ENCODE measurements at places on chromosomes 3 and 15. TPM values are rescaled to one million over a fixed set of nuclear protein-coding genes. Genes with fewer than 3 reads are reported as not detected.

DNA sequence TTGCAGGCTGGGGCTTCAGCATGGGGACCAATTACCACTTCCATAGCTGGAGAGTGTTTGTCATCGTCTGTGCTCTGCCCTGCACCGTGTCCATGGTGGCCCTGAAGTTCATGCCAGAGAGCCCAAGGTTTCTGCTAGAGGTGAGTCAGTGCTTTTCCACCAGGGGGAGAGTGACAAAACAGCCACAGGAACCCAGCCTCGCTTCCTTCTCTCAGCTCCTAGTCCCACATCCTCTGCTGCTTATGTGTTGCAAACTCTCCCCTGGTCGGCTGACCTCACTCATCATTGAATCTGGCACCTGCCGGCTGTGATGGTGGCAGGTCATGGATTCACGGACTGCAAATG is 158.3 kb downstream of the SV2B start:
- peak; percentile 42 for DNase-seq
- H3K4me1 ChIP-seq: peaks cover 10% of the 10 kb centered on the region
- H3K4me3 ChIP-seq: no peak overlapping the region
- peaks cover 15% of the 10 kb centered on the region for H3K27me3 ChIP-seq
- H3K36me3 ChIP-seq: no peaks in the 10 kb centered on the region

The SLC7A14 gene
- not detected for total RNA-seq

- no peaks in the 10 kb centered on the region for H3K36me3 ChIP-seq
- peak overlapping the region; percentile 80 for H3K27ac ChIP-seq
- peaks cover 26% of the 10 kb centered on the region for H3K27me3 ChIP-seq
- H3K4me1 ChIP-seq: peaks cover 13% of the 10 kb centered on the region
Measured at GRCh38 chr15:82680200-82681102, 29.2 kb downstream of the AP3B2 start.

DNA sequence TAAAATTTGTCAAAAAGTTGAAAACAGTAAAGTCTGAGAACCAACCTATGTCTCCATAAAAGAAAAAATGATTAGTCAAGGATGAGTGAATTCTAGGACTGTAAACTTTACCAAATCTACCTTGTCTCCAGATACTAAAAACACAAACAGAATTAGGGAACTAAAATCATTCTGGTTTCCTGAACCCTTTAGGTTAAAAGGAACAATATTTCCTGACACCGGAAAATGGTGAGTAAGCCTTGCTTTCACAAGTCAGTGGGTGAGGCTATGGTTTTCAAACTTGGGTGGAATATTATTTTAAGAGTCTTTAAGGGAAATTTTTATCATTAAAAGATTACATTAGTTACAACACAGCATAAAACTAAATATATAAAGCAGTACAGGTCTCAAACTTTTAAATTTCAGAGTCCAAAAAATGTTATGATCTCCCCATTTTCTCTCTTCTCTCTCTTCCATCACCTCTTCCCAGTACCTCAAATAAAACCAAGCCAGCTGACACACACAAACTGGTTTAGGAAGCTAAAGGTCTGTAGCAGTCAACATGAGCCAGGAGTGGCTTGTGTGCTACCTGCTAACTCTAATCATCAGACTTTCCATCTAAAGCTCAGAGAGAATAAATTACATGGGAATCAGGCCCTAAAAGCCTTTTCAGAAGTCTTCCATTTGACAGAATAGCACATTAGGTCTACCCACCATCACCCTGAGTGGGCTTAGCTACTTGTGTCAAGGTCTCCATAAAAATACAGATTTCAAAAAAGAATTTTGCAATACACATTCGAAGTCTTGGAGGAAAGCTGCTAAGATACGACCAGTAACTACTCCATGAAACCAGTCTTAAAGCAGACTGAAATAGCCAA is 2.2 kb downstream of the SLC12A6 start:
- no peaks in the 10 kb centered on the region for H3K27me3 ChIP-seq
- DNase-seq: no peak
- peaks cover 64% of the 10 kb centered on the region for H3K4me1 ChIP-seq

DNA sequence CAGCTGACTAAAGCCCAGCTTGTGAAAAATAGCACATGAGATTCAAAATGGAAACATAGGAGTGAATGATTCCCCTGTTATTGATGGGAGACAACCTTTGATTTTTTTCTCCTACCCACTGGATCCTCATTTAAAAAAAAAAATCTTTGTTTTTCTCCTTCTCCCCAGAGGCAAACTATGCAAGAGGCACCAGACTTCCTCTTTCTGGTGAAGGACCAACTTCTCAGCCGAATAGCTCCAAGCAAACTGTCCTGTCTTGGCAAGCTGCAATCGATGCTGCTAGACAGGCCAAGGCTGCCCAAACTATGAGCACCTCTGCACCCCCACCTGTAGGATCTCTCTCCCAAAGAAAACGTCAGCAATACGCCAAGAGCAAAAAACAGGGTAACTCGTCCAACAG is 2.6 kb downstream of the CACNA1D start:
- H3K27me3 ChIP-seq: peaks cover 61% of the 10 kb centered on the region
- no peak overlapping the region for H3K27ac ChIP-seq
- peaks cover 2% of the 10 kb centered on the region for H3K36me3 ChIP-seq
- DNase-seq: no peak
- peaks cover 9% of the 10 kb centered on the region for H3K4me1 ChIP-seq
- no peak overlapping the region for H3K4me3 ChIP-seq

DNA sequence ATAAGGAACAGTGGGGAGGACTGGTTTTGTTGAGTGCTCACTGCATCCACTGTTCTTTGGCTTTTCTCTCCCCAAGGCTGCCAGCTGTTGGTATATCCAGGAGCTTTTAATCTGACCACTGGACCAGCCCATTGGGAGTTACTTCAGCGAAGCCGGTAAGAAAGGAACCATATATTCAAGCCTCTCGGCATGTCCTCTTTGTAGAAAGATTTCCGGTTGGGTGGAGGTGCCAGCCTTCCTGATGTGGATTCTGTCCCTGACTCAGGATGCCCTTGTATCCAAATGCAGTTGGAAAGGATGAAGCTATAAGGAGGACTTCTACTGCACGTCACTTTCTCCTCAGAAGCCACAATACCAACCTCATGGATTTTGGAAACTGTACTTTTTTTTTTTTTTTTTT is 14.2 kb downstream of the NIT2 start:
- no peak for DNase-seq
- no peak overlapping the region for H3K4me3 ChIP-seq

GRCh38 chr3:43503067-43503728 is 118.6 kb downstream of the ANO10 start:
- H3K4me3 ChIP-seq: no peak overlapping the region
- no peaks in the 10 kb centered on the region for H3K27me3 ChIP-seq
- peaks cover 34% of the 10 kb centered on the region for H3K4me1 ChIP-seq
- no peak overlapping the region for H3K27ac ChIP-seq
- DNase-seq: no peak

The TMEM40 gene
- not detected for total RNA-seq

The CEP19 gene
- 5.6 TPM for total RNA-seq

DNA sequence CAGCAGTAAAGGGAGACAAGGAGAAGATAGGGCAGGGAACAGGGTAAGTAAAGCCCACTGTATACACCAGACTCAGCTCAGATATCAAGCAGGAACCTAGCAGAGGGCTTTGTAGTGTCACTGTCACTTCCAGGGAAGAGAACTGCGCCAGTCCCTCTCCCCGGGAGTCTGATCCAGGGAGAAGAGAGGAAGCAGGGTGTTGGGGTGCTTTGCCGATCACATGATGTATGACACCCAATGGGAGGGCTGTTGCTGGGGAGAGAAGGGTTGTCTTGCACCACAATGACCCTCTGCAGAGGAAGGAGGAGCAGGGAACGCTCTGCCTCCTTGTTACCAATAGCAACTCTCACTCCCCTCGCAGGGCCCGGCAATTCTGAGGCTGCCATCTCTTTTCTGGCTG is 147.2 kb upstream of the SLC2A2 start:
- no peak overlapping the region for H3K4me3 ChIP-seq
- H3K4me1 ChIP-seq: peaks cover 16% of the 10 kb centered on the region
- peaks cover 32% of the 10 kb centered on the region for H3K36me3 ChIP-seq
- H3K27me3 ChIP-seq: no peaks in the 10 kb centered on the region
- no peak for DNase-seq
